ENCODE measurements at places on chromosomes 13 and 19.

DNA sequence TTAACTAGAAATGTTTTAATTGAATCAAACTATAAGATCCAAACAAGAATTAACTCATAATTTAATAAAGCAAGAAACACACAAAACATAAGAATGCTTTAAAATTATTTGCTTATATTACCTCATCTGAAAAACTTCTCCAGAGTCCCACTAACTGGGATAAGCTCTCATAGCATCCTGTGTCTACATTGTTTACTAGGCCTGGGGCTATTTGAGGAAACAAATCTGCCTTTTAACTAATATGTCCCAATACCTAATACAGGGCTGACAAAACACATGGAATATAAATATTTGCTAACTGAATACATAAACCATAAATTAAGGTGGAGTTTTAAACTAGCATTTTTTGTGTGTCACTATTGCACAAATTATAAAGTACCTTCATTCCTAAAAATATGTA is 1399.8 kb upstream of the SLC10A2 start:
- DNase-seq = no peak

GRCh38 chr19:40013991-40014390 is 17.1 kb downstream of the ZNF546 start:
- DNase-seq = no peak

DNA sequence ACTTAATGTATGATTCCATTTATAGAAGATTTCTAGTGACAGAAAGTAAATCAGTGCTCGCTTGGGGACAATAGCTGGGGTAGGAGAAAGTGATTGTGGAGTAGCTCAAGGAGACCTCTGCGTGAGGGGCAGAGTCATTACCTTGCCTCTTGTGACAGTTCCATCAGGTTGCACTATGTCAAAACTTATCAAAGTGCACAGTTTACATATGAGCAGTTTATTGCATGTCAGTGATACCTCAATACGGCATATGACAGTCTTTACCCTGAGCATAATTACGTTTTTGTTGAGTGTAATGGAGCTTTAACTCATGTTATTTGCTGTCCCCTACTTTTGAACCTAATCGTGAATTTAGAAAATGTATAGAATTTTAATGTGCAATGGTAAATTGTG is 15.0 kb downstream of the ARHGEF7 start:
- DNase-seq = no peak

GRCh38 chr13:32195713-32196112 is 119.5 kb downstream of the ZAR1L start:
- no peak for DNase-seq

DNA sequence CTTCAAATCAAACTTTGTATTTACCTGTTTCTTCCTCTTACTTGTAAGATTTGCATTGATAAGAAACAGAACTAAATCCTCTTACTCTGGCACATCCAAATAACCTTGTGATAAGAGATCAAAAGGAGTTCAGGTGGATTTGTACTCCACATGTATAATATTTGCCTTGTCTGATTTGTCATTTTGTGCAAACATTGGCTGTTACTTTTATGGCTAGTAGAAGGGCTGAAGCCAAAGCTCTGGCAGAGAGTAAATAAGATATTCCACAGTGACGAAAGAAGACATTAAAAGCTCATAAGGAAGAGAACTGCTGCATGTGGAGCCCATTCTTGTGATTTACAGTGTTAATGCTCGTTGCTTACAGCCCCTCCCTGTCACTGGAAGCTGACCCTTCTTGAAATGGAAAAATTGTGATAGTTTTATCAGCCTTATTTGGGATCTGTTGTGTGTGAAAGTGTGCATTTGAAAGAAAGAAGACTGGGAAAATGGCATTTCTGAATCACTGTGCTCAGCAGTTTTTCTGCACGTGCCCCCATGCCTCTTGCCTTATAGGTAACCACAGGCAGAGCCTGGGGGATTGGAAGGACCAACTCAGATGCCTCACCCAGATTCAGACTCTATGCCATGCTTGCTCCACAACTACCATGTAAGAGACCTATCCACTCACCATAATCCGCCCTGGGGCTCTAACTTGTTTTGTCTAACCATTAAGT is 68.2 kb downstream of the OXGR1 start:
- no peak for DNase-seq

DNA sequence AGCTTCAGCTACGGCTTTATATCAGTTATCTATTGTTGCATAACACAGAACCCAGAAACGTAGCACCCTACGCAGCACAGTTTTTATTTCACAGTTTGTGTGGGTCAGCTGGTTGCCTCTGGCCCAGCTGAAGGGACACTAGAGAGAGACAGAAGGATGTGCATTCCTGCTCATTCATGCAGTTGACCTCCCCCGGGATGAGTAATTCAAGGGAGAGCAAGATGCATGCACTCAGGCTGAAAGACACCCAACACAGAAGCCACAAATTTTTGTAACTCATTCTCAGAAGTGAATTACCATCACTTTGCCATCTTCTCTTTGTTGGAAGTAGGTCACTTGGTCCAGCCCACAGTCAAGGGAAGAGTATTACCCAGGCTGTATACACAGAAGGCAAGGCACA is 89.5 kb downstream of the EFNB2 start:
- no peak for DNase-seq

DNA sequence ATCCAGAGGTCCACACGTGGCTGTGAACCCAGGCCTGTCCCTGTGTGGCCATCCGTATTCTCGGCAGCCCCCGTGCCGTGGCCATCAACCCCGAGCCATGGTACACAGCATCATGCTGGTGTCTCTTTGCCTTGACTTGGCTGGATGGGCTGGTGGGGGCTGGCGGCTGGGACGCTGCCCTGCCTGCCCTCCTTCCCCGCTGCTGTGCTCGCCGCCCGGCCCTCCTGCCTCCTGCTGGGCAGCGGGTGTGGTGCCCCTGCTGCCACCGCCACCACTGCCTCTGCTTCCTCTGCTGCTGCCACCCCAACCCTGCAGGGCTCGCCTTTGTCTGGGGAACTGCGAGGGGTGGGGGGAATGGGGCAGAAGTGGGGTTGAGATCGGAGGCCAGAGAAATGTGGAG is 19.7 kb upstream of the EHD2 start:
- DNase-seq = no peak

DNA sequence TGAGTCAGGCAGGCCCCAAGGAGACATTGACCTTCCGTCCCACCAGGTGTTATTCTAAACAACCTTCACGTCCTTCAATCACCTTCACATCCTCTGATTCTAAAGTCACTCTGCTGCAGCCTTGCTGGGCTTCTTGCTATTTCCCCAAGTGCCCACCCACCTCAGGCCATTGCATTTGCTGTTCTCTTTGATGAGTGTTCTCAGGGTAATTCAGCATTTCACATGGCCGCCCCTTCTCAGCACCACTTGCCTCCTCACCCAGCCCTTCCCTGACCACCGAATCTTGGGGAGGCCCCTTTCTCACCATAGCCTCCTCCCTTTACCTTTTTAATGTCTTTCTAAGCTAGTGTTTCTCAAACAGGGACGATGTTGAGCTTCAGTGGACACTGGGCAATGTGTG is 4.6 kb downstream of the ZNF805 start:
- DNase-seq = no peak

DNA sequence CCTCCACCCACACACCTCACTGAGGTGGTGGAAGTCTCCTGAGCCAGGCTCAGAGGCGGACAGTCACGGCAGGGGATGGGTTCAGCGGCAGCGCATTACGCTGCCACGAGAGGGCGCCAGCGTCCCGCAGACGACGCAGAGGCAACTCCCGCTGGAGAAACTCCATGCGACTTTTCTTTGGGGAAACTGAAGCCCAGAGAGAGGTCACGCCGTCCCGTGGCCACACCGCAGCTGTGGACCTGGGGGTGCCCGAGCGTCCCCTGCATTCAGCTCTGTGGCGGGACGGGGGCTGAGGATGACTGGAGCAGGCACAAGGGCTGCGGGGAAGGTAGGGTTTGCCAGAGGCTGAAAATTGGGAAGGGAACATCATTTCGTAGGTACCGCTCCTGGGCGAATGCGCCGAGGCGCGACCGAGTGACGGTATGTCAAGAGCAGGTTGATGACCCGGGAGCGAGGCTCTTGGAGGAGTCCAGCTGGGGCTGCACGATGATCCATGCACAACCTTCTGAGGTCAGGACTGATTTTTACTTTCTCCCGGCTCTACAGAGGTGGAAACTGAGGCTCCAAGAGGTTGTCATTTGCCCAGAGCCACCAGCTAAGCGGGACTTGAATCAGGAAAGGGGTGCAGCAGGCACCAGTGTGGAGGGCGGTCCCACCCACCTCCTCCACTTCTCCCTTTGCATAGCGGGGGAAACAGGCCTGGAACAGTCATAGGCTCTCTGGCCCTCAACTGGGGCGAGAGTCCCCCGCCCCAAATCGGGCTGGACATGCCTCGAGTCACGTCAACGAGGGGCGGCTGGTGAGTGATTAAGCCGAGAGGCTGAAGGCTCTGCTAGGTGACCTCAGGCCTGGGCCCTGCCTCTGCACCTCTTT is 690 bp upstream of the ARRDC2 start:
- DNase-seq = peak; percentile 47

GRCh38 chr13:58500938-58501337 is 869.4 kb downstream of the PCDH17 start:
- DNase-seq = no peak

DNA sequence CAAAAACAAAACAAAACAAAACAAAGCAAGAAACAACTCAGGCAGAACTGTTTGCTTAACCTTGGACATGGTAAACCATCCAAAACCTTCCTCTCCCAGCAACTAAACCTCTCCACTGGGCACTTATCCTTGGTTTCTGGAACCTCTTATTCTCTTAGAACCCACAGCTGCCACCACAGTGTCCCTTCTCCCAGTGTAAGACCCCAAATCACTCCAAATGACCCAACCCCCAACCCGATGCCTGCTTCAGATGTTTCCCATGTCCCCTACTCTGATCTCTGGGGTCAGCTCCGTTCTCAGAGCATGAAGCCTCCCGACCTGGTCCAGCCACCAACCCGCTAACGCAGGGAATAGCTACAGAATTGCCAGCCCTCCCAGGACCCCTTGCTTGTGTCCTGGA is 972 bp downstream of the KLK2 start:
- DNase-seq = no peak

DNA sequence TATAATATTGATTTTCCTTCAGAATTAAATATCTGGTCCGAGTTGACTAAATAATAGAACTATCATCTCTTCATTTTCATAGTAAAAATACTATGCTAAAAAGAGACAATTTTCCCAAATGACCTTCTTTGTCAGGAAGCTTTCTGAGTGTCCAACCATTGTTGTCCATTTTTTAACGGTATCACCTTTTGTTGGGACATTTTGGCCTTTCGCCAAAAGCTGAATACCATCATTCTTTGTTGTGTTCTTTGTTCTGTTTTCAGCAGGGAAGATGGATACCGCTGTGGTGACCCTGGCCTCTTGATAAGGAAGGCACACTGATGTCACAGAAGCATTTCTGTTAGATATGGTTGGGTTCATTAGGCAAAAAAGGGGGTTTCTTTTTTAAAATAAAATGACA is 654.4 kb upstream of the GPC6 start:
- no peak for DNase-seq
